ENCODE measurements at places on chromosomes 7 and 10.

DNA sequence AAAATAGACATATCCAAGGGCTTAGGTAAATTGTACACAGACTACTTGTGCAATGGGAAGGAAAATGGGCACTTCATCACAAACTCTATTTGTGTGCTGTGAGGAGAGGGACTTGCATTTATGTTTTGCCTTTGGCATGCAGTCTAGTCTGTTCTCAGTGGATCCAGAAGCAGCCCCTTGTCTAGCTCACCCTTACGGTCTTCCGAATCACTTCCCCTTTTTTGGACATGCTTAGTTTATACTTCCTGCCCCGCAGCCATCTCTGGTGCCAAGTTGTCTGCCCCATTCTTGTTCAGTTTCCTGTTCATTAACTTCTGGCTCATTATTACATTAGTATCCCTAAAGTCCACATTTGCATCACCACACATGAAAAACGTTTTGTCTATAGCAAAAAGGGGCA lies 161.6 kb downstream of the NRCAM start:
- DNase-seq = no peak

DNA sequence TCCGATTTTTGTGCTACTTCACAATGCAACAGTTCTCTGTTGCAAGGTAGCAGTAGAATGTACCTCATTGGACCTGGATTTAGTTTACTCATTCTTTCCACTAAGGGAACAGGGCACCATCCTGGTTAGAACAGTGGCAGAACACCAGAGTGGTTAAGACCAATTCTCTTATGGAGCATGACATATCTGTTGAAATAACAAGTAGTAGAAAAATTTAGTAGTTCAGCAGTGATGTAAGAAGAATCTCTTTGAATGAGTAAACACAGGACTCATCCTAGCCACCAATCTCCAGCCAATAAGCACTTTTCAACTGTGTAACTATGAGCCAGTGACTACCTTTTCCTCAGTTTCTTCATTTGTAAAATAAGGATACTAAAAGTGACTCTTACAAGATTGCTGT lies 2.4 kb downstream of the ANKRD22 start:
- DNase-seq = no peak

GRCh38 chr7:134910214-134910890 lies 76.0 kb upstream of the AGBL3 start:
- DNase-seq = no peak

- no peak for DNase-seq
Observed at GRCh38 chr7:56105508-56105907, 768 bp downstream of the CHCHD2 start.

- DNase-seq = no peak
Observed at GRCh38 chr7:4246536-4246935, 435.6 kb upstream of the FOXK1 start.

DNA sequence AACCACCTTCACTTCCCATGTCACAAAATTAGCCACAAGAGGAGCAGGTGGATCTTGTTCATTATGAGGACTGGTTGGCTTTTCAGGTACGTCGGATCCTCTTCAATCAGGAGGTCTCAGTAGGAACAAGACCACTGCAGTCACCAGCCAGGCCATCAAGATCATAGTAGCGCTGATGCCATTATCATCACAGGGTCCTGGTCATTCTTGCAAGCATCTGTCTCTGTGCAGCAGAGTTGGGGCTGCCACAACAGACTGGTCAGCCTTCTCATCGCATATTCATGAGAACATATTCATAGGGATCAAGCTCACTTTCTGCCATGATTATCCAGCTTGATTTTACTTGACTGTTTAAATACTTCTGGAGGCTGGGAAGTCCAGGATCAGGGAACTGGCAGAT lies 67.1 kb downstream of the ADCYAP1R1 start:
- no peak for DNase-seq

GRCh38 chr10:114335614-114336013 lies 68.7 kb downstream of the AFAP1L2 start:
- DNase-seq = no peak

GRCh38 chr10:84047258-84048010 lies 91.9 kb upstream of the GHITM start:
- DNase-seq = no peak
